ENCODE measurements at places on chromosomes 1 and 21.

DNA sequence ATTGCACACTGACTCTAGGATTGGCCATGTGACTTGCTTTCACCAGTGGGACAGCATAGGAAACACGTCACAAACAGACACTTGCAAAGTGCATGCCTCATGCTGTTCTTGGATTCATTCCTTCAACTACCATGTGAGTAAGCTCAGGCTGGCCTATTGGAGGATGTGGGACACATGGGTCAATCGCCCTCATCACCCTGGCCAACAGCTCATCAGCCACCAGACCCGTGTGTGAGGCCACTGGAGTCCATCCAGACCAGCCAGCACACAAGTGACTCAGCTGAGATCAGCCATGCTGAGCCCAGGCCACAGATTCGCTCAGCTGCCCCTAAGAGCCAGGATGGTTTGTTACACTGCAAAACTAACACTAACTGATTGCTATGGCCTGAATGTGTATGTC, 216.1 kb upstream of the GRIK3 start:
- no peak for DNase-seq

DNA sequence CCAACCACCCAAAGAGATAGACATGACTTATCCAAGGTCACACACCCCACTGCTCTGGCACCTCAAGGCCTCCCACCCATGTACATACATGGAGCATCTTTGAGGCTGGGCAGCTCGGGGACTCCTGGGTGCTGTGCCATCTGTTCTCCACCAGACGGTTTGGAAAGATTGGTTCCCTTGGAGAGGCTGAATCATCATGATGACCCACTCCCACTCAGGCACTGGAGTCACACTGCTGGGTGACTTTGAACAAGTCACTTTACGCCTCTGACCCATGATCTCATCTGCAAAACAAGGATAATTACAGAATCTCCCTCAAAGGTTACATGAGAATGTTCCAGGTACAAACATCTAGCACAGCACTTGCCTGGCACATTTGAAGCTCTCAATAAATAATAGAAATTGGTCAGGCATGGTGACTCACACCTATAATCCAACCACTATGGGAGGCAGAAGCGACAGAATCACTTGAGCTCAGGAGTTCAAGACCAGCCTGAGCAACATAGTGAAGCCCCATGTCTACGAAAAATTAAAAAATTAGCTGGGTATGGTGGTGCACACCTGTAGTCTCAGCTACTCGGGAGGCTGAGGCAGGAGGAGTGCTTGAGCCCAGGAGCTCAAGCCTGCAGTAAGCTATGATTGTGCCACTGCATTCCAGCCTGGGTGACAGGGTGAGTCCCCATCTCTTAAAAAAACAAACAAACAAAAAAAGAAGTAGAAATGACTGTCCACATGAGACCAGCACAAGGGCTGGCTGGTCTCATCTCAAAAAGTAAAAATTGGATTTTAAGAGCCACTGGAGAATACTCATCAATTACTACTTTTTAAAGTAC, 74.9 kb downstream of the RRAGC start:
- DNase-seq = no peak

DNA sequence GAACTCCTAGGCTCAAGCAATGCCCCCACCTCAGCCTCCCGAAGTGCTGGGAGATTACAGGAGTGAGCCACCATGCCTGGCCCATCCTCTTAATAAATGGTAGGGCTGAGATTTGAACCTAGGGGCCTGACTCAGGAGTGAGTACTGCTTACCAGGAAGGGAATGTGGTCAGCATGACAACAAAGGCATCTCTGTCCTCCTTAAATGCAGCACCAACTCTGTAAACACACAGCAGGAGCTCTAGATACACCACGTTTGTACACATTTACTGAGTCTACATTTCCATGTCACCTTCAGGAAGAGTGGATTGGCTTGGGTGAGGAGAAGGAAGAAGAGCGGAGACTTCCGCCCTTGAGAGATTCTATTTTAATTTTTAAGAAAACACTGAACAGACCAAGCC, 38.5 kb downstream of the HIVEP3 start:
- DNase-seq = no peak

DNA sequence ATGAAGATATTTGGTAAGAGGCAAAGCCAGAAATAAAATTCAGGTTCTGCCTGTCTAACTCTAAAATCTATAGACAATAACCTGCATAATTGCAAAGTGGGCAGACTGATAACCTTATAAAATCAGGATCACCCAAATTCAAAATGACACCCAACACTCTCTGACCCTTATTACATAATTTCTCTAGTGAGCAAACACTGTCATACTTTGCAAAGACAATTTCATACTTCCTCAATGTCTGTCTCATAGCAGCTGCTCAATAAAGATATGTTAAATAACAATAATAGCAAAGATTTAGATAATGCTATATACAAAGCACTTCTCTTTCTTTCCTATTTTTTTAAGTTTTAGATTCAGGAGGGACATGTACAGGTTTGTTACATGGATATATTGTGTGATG, 118.5 kb downstream of the UCHL5 start:
- DNase-seq = no peak

DNA sequence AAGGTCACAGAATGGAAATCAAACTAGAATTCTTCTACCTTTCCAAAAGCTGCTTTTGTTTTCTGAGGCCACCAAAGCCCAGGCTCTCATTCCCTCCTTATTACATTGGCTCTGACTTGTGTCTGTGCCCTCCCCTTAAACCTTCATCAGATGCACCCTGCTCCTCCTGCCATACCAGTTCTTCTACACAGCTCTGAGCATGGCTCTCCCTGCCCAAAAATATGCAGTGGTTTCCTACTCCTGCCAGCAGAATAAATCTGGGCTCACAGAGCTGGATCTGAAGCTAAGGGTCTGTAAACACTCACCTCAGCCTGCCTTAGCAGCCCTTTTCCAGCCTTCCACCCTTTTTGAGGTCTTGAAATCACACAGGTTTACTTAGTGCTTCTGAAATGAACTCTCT, 55.0 kb downstream of the TTC3 start:
- DNase-seq = no peak
